ENCODE measurements at places on chromosomes 5 and 9. TPM values are rescaled to one million over a fixed set of nuclear protein-coding genes. Genes with fewer than 3 reads are reported as not detected.

Gene TRPM6
- 9.1 TPM for total RNA-seq

Gene BSPRY
- total RNA-seq: 3.9 TPM

Gene CATSPER3
- not detected for total RNA-seq

Gene PLPP7
- 11.8 TPM for total RNA-seq

Gene HSPA4
- 37.6 TPM for total RNA-seq

Gene FABP6
- total RNA-seq: 2.9 TPM

Gene IL4
- total RNA-seq: not detected

Gene FBP2
- not detected for total RNA-seq

Gene PTPRD
- 10.3 TPM for total RNA-seq

Gene PCDHB15
- 3.2 TPM for total RNA-seq

Gene FCN1
- 1.7 TPM for total RNA-seq

Gene ARHGEF37
- 17.7 TPM for total RNA-seq

All from vagina (tissue), 2 donors.